ENCODE measurements at places on chromosomes 6 and 20.
A peak's percentile ranks its signal among the peaks of the same experiment; 100 is the strongest.

DNA sequence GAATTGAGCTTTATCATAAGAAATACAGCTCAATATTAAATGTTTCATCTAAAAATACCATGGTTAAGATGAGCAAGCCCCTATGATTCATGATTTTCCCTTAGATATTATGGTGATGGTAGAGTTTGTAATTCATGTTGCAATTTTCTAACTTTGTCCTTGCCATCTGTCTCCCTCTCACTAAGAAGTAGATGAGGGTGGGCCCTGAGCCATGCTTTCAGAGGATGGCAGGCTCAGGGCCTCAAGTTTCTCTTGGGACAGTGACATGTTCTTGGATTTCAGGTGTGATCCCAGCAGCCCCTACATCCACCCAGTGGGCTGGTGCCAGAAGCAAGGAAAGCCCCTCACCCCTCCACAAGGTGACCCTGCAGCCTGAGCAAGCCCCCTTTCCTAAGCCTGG, 25.6 kb downstream of the L3MBTL1 start:
- no peak for DNase-seq

DNA sequence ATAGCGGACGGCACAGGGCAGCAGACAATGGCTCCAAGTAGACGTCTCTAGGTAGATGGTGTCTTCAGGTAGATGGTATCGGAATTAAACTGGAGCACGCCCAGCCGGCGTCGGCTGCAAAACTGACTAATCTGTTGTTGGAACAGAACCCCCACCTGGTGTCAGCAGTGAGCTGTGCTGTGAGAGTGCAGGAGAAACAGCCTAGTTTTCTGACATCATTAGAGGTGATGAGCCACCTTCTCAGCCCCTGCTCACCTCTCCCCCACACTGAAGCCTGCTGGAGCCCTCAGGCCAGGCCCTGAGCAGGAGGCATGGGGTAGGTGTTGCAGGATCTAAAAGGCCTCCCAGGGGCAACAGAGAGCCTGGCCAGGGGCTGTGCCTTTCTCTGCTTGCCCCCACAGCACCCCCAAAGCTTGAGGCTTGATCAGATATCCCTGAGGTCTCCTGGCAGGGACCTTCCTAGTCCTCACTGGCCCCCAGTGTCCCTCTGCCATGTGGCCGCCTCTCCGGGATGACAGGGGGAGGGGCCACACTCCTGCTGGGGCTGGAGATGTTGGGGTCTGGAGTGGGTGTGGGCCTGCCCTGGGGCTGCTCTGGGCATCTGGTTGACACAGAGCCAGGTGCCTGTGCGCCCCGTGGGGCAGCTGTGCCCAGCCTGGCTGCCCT, 6.9 kb upstream of the HELZ2 start:
- no peak for DNase-seq

GRCh38 chr6:152918991-152919390, 63.9 kb downstream of the FBXO5 start:
- DNase-seq = no peak

- DNase-seq = no peak
Observed at GRCh38 chr6:36539814-36540568, 7.3 kb downstream of the STK38 start.

DNA sequence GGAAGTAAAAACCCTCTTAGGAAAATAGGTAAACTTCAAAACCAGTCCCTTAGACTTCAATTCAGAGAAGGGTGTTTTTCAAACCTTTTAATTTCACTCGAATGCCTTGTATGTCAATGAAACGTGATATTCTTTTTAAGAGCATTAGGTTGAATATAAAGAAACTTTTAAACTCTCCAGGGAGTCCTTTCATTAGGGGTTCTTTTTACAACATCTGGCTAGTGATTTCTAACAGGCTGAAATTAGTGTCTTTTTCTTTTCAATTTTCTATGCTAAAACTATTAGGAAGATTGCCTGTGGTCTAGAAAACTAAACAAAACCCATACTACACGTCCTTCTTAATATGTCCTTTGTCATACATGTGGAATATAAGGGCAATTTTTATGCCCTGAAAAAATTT, 569.7 kb upstream of the CITED2 start:
- no peak for DNase-seq

GRCh38 chr20:37235065-37235464, 26.5 kb downstream of the GHRH start:
- no peak for DNase-seq

- DNase-seq = no peak
Observed at GRCh38 chr6:138432063-138432356, 28.0 kb downstream of the HEBP2 start.

GRCh38 chr20:37285664-37286374, 3.6 kb upstream of the MANBAL start:
- no peak for DNase-seq

- no peak for DNase-seq
Observed at GRCh38 chr6:63245909-63246308, 34.6 kb downstream of the FKBP1C start.

- DNase-seq = no peak
Observed at GRCh38 chr20:38191654-38192053, 26.6 kb upstream of the TGM2 start.

DNA sequence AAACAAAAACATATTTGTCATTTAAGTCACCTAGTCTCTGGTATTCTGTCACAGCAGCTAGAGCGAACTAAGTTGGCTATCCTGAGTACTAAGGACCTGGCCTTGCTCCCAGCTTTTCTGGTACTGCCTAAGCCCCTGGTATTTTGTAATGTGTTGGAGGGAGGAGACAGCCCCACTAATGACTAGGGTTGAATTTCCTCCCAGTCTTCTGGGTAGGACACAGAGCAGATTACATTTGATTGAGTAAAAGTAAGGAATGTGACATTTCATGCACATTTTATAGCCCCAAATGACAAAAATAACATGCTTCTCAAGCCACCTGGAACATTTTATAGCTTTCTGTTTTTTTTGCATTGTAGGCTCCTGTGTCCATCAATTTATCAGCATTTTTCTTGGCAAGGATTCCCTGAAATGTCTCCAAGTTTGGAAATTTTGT, 47.9 kb upstream of the DDR1 start:
- peak; percentile 69 for DNase-seq

DNA sequence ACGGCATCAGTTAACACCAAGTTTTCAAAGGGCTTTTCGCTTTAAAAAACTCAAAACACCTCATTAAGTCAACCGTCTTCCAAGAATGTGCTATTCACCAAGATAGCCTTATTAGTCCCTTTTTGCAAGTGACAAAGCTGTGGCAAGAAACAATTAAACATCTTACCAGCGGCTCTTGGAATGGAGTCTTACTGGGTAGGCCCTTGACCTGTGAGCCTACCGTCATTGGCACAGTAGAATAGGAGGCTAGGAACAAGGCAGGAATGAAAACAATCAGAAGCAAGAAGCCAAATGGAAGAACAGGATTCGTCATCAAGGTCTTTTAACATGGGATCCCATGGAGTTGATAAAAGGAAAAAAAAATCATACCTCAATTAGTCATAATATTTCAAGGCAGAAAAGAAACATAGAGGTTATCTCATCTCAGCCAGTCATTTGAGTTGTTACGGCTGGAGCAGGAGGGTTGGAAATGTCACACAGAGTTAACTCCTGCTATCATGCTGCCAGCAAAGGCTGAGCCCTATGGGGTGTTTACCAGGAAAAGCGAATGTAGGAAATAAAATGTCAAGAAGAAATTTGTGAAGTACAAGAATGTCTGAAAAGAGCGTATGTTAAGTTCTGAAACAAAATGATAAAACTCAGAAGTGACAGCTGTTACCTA, 236.4 kb downstream of the UST start:
- no peak for DNase-seq

- DNase-seq = no peak
Observed at GRCh38 chr20:56673450-56673849, 44.3 kb downstream of the TFAP2C start.

GRCh38 chr20:21183722-21184121, 57.8 kb downstream of the KIZ start:
- no peak for DNase-seq

GRCh38 chr6:2947445-2947844, 23.9 kb downstream of the SERPINB6 start:
- no peak for DNase-seq

- DNase-seq = no peak
Observed at GRCh38 chr6:13284646-13285045, 43.7 kb downstream of the TBC1D7 start.

DNA sequence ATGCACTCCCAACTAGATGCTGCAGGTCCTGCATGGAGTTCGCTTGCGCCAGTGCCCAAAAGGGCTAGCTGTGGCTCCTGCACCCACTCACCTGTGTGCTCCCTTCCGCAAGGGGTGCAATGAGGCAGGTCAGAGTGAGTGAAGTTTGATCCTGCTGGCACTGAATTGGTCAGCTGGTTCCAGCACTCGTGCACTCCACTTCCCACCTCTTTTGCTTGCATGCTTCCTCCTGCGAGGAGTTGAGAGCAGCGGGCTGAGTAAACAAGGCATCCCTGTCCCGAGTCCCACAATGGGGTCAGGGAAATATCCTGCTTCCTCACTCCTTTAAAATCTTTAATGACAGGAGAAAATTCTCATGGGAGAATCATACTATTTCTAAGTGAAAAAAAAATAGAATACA, 86.2 kb downstream of the LCA5 start:
- no peak for DNase-seq

- peak; percentile 50 for DNase-seq
Observed at GRCh38 chr6:2749969-2750600, 637 bp downstream of the MYLK4 start.

GRCh38 chr6:34332251-34333198, 59.9 kb downstream of the NUDT3 start:
- no peak for DNase-seq

- peak; percentile 87 for DNase-seq
Observed at GRCh38 chr6:142945049-142945445, at the start of gene HIVEP2. HIVEP2 (minus strand) TSS chr6:142945176; CDS start chr6:142774738, 170,438 bp downstream.

- no peak for DNase-seq
Observed at GRCh38 chr6:53530346-53530745, 14.6 kb downstream of the GCLC start.

DNA sequence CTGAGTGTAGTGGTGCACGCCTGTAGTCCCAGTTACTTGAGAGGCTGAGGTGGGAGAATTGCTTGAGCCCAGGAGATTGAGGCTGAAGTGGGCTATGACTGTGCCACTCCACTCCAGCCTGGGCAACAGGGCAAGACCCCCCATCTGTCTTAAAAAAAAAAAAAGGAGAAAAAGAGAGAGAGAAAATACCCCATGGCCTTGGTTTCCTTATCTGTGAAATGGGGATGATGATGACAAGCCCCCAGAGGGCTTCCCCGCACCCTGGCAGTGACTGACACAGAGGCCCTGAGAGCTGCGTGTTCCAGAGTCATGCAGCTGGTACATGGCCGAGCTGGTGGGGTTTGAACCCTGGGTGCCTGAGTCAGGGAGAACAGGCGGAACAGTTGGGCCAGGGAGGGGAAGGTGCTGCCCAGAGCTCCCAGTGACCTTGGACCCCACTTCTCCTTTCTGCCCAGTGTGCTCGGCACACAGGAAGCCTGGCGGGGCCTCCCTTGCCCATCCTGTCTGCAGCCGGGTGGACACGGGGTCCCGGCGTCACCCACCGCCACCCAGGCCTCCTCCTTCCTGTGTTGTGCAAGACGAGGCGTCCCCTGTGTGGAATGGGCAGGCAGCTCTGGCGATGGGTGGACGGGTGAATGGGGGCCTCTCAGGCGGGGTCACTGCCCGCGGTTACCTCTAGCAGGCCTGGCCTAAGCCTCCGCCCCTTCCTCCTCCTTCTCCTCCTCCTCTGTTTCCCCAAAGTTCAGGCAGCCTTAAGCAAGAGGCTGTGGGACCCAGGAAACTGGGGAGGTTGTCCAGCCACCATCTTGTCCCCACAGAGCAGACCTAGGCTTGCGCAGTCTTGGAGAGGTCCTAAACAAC, 84.2 kb downstream of the CEBPB start:
- no peak for DNase-seq

- no peak for DNase-seq
Observed at GRCh38 chr6:3297006-3297405, 38.3 kb downstream of the PSMG4 start.

DNA sequence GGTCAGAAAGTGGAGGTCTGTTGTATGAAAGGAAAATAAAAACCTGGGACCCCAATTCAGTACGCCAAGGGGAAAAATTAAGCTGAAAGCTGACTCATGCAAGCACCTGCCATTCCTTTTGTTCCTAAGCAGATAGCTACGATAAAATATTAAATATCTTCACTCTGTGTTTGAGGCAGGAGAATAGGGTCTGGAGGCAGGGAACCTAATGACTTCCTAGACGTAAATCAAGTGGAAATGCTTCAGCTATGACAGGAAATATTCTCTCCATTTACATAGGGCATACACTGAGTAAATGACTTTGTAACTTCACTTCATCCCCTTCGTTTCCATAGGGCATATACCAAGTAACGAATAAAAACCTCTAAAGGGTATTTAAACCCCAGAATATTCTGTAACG, 41.0 kb upstream of the IFNGR1 start:
- DNase-seq = no peak

GRCh38 chr6:151948002-151948743, 140.7 kb downstream of the ESR1 start:
- no peak for DNase-seq

- peak; percentile 49 for DNase-seq
Observed at GRCh38 chr6:167543602-167544497, 219.0 kb downstream of the TTLL2 start.

DNA sequence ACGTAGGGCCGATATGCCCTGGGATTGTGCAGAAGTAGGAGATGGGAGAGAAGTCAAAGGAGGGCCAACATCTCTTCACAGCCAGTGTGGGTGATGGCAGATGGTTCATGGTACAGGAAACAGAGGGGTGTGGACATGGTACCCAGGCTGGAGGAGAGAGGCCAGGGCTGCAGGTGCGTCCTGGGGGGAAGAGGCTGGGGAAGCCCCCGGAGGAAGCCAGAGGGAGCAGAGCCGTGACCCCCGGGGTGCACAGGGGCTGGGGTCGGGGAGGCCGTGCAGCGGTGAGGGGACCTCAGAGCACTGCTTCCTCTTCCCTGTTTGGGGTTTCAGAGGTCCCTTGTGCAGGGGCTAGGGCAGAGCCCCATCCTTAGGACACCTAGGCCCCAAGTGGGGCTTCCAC, 11.2 kb upstream of the ZBTB46 start:
- DNase-seq = no peak

DNA sequence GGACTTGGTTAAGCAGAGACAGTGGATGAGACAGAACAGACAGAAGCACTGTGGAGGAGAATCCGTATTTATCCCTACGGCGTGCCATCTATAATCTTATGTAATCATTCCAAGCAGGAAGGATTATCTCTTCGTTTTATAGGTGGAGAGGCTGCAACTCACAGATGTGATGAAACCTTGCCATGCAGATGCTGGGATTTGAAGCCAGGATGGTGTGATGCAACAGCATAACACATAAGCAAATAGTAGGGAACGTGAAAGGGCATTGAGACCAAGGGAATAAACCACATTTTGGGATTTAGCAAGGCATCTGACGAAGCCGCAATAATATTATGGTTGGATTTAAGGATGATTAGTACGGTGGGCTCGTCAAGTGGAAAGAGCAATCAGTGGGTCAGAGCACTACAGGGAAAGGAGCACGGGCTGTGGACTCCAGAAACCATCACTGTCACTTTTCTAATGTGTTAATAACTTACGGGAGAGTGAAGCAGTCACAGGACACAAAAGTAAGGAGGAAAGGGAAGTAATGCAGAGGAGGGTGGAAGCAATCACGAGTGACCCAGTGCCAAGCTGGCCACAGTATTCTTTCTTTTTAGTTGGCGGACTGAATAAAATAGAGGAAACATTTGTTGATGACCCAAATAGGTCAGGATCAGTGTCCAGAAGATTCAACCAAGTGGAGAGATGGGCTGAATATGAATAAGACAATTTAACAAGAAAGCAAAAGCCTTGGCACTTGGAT, 119.6 kb upstream of the EDN1 start:
- no peak for DNase-seq

GRCh38 chr6:121437851-121438651, 2.6 kb downstream of the GJA1 start:
- DNase-seq = peak; percentile 40

GRCh38 chr6:226516-227073, 65.7 kb upstream of the DUSP22 start:
- no peak for DNase-seq
